RKO (cell line): ENCODE measurements at places on chromosomes 4 and X.

DNA sequence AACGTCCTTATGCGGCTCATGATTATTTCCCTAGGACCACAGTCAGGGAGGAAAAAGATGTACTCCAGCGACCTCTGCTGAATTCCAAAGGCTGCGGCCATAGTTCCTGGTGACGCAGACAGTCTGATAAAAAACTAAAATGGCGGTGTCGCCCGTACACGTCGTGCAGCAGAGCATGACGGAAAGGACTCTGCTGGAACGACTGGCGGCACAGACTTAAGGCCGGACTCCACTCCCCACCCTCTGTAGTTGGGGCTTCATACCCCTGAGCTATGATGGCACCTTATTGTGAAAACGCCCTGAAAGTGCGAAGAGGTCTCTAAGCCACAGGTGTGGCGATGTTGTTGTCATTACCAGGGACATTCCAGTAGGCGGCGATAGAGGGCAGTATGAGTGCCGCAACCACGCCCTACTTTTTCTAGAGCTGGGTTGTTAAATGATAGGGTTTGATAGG lies 90.0 kb upstream of the EDA2R start:
- peak; percentile 2 for DNase-seq

DNA sequence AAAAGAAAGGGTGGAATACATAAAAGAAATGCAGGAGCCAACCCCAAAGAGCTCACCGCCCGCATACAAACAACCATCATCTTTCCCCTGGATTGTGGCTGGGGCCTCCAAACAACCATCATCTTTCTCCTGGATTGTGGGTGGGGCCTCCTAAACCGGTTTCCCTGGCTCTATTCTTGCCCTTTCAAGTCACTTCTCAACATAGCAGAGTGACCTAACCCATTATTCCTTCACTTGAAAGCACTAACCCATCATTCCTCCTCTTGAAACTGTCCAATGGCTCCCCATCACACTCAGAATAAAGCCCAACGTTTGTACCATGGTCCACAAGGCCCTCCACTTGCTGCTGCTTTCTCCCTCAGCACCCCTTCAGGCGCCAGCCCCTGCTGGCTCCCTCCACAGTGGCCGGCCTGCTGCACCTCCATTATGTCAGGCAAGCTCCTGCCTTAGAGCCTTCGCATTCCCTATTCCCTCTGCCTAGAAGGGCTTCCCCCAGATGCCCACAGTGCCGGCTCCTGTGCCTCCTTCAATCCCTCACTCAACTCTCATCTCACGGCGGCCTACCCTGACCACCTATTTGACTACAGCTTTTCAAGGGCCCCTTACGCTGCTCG lies 24.1 kb downstream of the SMIM43 start:
- no peak for DNase-seq

DNA sequence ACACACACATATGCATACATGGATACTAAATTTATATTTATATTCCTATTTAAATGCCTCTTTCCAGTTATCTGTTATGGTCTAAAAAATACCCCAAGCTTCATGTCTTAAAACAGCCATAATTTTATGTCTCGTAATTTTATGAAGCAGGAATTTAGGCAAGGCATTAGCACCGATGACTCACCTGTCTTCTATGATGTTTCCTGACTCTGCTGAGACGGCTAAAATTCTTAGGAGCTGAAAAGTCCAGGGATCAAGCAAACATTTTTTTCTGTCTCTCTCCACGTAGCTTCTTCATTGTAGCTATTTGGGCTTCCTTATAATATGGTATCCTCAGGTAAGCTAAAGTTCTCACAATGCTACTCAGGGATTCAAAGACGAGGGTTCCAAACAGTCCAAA lies 930.3 kb downstream of the STIM2 start:
- DNase-seq: peak; percentile 45

DNA sequence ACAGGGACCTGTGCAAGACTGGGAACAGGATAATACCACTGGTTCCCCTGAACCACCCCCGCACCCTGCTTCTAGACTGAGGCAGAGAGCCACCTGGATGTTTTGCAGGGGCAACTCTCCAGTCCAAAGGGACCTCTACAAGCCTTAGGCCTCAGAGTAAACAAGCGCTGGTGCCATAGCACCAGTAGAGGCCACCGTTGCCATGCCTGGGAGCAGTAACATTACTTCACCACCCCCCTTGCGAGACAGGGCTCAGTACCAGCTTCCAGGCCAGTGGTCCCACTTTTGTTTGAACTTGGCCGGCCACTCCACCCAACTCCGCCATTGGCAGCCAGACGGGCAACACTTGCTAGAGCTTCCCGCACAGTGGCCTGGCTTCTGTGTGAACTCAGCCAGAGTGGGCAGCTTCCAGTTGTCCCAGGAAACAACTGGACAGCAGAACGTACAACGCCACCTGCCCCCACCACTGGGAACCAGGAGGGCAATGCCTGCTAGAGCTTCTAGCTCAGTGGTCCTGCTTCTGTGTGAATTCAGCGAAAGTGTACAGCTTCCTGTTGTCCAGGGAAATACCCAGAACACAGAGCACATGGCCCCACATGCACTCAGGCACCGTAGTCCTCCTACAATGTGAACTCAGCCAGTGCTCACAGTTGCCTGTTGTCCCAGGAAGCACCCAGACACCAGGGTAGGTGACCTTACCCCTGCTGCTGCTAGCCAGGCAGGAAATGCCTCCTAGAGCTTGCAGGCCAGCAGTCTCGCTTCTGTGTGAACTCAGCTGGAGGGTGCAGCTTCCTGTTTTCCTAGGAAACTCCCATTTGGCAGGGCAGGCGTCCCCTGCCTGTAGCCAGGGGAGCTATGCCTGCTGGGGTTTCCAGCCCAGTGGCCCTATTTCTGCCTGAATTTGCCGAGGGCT lies 39.9 kb upstream of the PCDH19 start:
- no peak for DNase-seq

- no peak for DNase-seq
Observed at GRCh38 chrX:139518475-139518874, 12.1 kb upstream of the F9 start.

- DNase-seq: no peak
Observed at GRCh38 chrX:46582966-46583365, 9.4 kb downstream of the CHST7 start.

DNA sequence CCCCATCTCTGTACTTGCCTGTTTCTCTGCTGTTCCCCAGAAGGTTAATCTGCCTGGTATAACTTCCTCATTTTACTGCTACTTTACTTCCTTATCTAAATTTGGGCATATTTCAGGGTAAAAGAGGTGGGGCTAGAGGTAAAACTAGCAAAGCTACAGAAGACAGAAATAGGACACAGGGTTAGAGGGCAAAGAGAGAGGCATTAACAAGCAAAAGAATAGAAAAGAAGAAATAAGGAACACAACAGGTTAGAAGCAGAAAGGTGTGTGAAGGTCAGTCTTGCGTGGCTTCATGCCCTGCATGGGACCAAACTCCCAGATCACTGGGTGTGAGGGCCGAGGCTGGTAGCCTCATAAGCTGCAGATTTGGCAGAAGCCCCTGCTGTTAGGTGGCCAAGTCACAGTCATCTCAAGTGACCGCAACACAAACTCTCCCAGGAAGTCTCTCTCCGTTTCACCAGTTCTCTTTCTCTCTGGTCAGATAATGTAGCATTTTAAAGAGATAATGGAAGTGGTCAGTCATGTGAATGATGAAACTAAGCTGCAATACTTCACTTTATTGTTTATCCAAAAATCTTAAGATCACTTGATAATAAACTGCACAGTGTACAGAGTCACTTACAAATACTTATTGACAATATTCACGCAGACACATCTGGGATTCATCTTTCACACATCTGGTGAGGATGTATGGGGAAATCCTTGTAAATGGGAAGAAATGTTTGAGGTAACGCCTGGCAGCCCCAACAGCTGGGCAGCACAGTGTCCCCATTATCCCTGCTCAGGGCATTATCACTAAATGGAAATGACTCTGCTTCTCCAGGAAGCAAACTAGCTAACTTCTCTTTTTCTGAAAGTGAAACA lies 16.4 kb downstream of the TMEM154 start:
- no peak for DNase-seq

- DNase-seq: no peak
Observed at GRCh38 chrX:7972586-7972985, 45.4 kb upstream of the PNPLA4 start.

- DNase-seq: peak; percentile 54
Observed at GRCh38 chr4:17511051-17511450, 839 bp downstream of the QDPR start.

- no peak for DNase-seq
Observed at GRCh38 chr4:30769093-30769492, 48.9 kb downstream of the PCDH7 start.
